ENCODE measurements at places on chromosomes 7 and 10.

- no peaks in the 10 kb centered on the region for H3K4me1 ChIP-seq
- H3K36me3 ChIP-seq, result no peaks in the 10 kb centered on the region
- H3K27me3 ChIP-seq, result peaks cover 7% of the 10 kb centered on the region
- no peak overlapping the region for H3K27ac ChIP-seq
Observed at GRCh38 chr10:116589926-116590325, 833 bp upstream of the PNLIPRP1 start.

GRCh38 chr10:11713186-11713743 lies 28.9 kb upstream of the ECHDC3 start:
- peaks cover 17% of the 10 kb centered on the region for H3K4me1 ChIP-seq
- DNase-seq, result no peak
- H3K36me3 ChIP-seq, result no peaks in the 10 kb centered on the region
- H3K27me3 ChIP-seq, result peaks cover 32% of the 10 kb centered on the region
- H3K27ac ChIP-seq, result no peak overlapping the region
- no peak overlapping the region for H3K4me3 ChIP-seq

DNA sequence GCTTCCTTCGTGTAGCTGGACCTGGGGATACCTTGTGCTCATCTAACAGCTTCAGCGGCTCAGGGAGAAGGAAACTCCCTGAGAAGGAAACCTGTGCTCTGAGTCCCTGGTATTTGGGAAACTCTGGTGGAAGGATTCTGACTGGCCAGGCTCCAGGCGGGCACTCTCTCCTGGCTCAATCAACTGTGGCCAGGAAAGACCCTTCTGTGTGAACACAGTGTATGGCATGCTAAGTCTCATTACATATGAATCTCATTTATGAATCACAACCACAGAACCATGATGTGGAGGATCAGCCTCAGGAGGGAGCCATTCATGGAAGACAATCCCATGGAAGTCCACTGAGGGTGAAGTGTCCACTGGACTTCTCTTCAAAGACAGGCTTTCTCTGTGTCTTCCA lies 20.9 kb downstream of the NPS start:
- no peaks in the 10 kb centered on the region for H3K4me1 ChIP-seq
- no peaks in the 10 kb centered on the region for H3K27me3 ChIP-seq
- no peak for DNase-seq
- H3K4me3 ChIP-seq, result no peak overlapping the region
- no peaks in the 10 kb centered on the region for H3K36me3 ChIP-seq

DNA sequence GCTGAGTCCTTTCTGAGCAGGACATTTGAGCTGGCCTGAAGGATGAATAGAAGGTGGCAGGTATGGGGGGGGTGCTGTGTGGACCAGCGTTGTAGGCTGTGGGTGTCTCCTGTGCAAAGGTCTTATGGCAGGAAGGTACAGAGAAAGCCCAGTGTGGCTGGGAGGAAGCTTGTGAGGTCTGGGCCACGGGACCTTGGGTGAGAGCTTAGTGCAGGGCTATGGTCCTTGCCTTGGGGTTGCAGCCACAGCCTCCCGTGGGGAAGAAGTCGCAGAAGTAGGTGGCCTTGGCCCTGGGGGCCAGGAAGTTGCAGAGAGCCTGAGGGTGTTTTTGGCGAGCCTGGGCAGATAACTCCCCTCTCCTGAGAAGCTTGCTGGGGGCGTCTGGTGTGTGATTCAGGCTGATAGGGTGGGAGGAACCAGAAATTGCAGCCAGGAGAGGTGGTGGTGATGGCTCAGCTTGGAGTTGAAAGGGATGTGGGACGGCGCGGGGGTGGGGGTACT lies 172.0 kb upstream of the TNRC18 start:
- peak overlapping the region; percentile 67 for H3K4me3 ChIP-seq
- H3K27me3 ChIP-seq, result peaks cover 23% of the 10 kb centered on the region
- peaks cover 22% of the 10 kb centered on the region for H3K4me1 ChIP-seq
- no peaks in the 10 kb centered on the region for H3K36me3 ChIP-seq
- peak overlapping the region; percentile 72 for H3K27ac ChIP-seq
- DNase-seq, result no peak
